GM23248 (cell line): ENCODE measurements at places on chromosomes 4 and X. TPM values are rescaled to one million over a fixed set of nuclear protein-coding genes. Genes with fewer than 3 reads are reported as not detected.
A peak's percentile ranks its signal among the peaks of the same experiment; 100 is the strongest.

DNA sequence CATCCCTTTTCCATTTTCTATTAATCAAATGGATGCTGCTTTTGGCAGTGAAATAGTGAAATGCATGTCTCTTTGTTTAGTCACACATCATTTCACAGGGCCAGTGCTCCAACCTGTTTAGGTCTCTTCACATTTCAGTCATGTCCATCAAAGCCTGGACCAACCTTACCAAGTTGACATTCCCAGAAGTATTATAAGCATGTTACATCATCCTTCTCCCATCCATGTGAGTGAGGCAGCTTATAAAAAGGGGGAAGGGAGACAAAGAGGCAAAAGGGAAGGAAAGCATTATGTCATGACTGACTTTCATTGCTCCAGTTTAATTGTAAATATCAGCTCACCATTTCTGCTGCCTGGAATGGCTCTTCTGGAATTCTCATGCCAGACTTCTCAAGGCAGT lies 94.4 kb downstream of the NWD2 start:
- H3K4me1 ChIP-seq: no peaks in the 10 kb centered on the region
- H3K4me3 ChIP-seq: no peak overlapping the region

- H3K27me3 ChIP-seq: no peaks in the 10 kb centered on the region
- H3K27ac ChIP-seq: no peak overlapping the region
- H3K36me3 ChIP-seq: peaks cover 4% of the 10 kb centered on the region; the same call in 1 of the 2 replicates
- H3K4me1 ChIP-seq: peaks cover 13% of the 10 kb centered on the region; the same call in 1 of the 2 replicates
Observed at GRCh38 chrX:41164449-41164848, 79.2 kb downstream of the USP9X start.

- no peaks in the 10 kb centered on the region for H3K27me3 ChIP-seq
- H3K27ac ChIP-seq: peak overlapping the region; percentile 96
- H3K4me1 ChIP-seq: peaks cover 35% of the 10 kb centered on the region
- no peaks in the 10 kb centered on the region for H3K36me3 ChIP-seq
- peak; percentile 20 for DNase-seq
Observed at GRCh38 chrX:107677501-107677901, 49.2 kb downstream of the PRPS1 start.

GRCh38 chr4:151408380-151408629 lies 671 bp upstream of the FHIP1A start:
- no peak for DNase-seq
- H3K27me3 ChIP-seq: peaks cover 10% of the 10 kb centered on the region; the same call in 1 of the 2 replicates
- no peaks in the 10 kb centered on the region for H3K36me3 ChIP-seq
- H3K4me3 ChIP-seq: peak overlapping the region; percentile 68
- H3K4me1 ChIP-seq: no peaks in the 10 kb centered on the region

GRCh38 chrX:56233100-56233499 lies 944 bp downstream of the KLF8 start:
- H3K27ac ChIP-seq: no peak overlapping the region
- peak overlapping the region; percentile 71 for H3K4me3 ChIP-seq
- no peaks in the 10 kb centered on the region for H3K27me3 ChIP-seq
- H3K4me1 ChIP-seq: no peaks in the 10 kb centered on the region

DNA sequence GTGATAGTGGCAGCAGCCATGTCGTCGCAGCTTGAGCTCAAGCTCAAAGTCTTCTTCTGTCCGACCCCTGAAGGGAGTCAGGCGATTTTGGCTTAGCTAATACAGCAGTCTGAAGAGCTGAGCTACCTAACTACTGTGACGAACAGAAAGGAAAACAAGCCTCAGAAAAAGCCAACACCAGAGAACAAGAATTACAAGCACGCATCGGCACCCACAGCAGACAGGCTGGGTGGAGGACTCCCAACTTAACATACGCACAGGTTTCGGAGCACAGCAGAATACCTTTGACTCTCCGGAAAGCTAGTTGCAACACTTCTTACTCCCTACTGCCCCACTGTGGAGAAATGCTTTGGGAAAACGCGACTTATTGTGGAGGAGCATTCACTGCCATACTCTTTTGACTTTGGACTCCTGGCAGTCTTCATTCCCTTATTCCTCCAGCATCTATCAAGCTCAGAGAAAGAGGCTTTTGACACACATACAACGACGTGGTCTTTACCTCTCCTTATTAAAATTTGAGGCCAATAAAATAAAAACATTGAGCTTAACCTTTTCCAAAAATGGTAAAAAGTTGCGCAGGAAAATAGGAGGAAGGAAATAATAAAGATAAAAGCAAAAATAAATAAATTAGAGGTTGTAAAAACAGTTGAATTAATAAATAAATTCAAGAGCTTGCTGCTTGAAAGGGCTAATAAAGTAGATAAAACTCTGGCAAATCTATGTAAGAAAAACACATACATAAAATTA lies 41.3 kb upstream of the GPC3 start:
- H3K4me1 ChIP-seq: no peaks in the 10 kb centered on the region
- H3K27me3 ChIP-seq: no peaks in the 10 kb centered on the region
- DNase-seq: peak; percentile 28
- no peak overlapping the region for H3K4me3 ChIP-seq
- no peak overlapping the region for H3K27ac ChIP-seq

DNA sequence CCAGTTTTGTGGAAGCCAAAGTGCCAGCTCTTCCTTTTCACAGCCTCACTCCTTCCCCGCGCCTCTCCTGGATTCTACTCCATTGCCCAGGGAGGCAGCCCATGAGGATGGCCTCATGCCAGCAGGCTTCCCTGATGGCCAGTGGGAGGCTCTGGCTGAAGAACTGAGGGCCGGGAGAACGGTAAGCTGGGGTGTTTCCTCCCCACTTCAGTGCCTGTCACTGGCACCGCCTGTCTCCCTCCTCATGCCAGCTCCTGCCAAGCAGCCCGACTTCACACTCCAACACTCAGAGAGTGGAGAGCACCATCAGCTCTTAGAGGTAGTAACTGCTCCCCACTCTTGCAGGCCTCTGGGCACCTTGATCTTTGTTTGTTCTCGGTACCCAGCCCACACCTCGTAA lies 46.9 kb upstream of the STIM2 start:
- H3K36me3 ChIP-seq: no peaks in the 10 kb centered on the region
- H3K4me1 ChIP-seq: peaks cover 6% of the 10 kb centered on the region
- H3K27ac ChIP-seq: no peak overlapping the region
- no peak for DNase-seq
- no peak overlapping the region for H3K4me3 ChIP-seq

The ANAPC4 gene
- total RNA-seq: 19.7 and 20.0 TPM in 2 replicates

The STPG2 gene
- 0.32 TPM in 1 of 2 replicates, not detected in the other for total RNA-seq

The TGIF2LX gene
- not detected in 2 replicates for total RNA-seq
